ENCODE measurements at places on chromosomes 2 and 18. TPM values are rescaled to one million over a fixed set of nuclear protein-coding genes. Genes with fewer than 3 reads are reported as not detected.

DNA sequence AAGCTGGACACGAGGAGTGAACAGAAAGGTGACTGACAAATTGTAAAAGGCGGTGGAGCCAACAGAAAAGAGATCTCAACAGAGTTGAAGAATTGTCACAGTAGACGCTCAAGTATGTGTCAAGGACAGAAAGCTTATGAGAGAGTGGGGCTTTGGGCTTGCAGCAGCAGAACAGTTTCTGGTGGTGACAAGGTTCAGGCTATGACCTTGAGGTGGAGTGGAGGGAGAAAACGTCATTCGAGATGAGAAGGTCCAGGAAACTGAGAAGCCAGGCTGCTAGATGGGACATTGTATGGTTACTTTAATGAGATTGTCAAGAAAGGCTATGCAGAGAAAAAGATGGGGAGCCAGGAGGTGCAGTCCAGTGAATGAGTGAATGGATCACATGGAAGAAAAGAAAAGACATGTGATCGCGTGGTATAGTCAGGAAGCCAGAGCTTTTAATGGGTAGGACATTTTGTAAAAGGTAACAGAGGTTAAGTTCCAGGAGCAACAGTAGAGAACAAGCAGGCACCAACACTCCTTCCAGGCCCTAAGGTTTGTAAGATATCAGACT, 91.1 kb upstream of the EPC2 start:
- H3K36me3 ChIP-seq, result no peaks in the 10 kb centered on the region
- no peak for DNase-seq
- H3K4me1 ChIP-seq, result no peaks in the 10 kb centered on the region
- no peak overlapping the region for H3K27ac ChIP-seq
- H3K27me3 ChIP-seq, result no peaks in the 10 kb centered on the region

DNA sequence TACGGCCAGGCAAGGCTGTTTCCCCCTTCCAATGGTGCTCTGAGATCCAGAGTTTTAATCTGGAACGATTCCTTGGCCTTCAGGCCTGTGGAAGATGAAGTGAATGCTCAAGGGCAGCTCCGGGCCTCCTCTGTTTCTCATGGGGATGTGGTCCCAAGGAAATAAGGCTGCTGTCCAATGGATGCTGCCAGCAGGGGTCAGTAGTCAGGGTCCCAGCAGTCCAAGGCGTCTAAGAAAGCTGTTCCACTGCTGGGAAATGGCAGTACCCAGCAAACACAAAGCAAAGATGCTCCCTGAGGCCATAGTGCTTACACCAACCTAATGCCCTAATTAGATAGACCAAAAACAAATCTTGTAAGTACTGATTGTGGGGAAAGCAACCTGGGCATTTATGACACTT, 12.5 kb downstream of the NMS start:
- no peaks in the 10 kb centered on the region for H3K4me1 ChIP-seq
- H3K36me3 ChIP-seq, result no peaks in the 10 kb centered on the region
- no peak for DNase-seq
- no peak overlapping the region for H3K4me3 ChIP-seq
- H3K27ac ChIP-seq, result no peak overlapping the region

LTBP1 gene
- 39.8 TPM for total RNA-seq

CAPN13 gene
- total RNA-seq, result 9.2 TPM

- DNase-seq, result no peak
- no peaks in the 10 kb centered on the region for H3K4me1 ChIP-seq
- H3K27me3 ChIP-seq, result no peaks in the 10 kb centered on the region
- H3K36me3 ChIP-seq, result no peaks in the 10 kb centered on the region
- H3K27ac ChIP-seq, result no peak overlapping the region
Observed at GRCh38 chr2:171347591-171348032, 86.2 kb downstream of the METTL8 start.

GRCh38 chr2:61993422-61994024, 88.0 kb downstream of the COMMD1 start:
- no peak overlapping the region for H3K4me3 ChIP-seq
- no peaks in the 10 kb centered on the region for H3K4me1 ChIP-seq
- no peaks in the 10 kb centered on the region for H3K36me3 ChIP-seq

DNA sequence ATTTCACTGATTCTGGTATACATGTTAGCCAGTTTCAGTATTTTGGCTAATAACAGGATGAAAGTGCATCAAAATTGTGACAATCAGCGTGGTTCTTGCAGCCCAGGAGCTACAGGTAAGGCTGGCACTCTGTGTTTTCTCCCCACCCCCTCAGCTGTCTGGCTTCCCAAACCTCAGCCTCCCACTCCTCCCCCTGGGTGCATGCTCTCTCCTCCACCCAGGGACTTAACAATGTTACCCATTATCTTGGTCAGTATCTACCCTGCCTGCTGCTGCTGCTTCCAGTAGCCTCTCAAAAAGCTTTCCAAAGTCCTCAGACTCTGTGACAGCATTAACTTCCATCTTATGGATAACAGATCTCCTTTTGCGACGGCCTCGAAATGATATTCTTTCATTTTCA, 41.0 kb downstream of the TRABD2A start:
- H3K27me3 ChIP-seq, result no peaks in the 10 kb centered on the region
- H3K4me1 ChIP-seq, result no peaks in the 10 kb centered on the region
- H3K4me3 ChIP-seq, result no peak overlapping the region
- H3K27ac ChIP-seq, result no peak overlapping the region
- no peak for DNase-seq

DNA sequence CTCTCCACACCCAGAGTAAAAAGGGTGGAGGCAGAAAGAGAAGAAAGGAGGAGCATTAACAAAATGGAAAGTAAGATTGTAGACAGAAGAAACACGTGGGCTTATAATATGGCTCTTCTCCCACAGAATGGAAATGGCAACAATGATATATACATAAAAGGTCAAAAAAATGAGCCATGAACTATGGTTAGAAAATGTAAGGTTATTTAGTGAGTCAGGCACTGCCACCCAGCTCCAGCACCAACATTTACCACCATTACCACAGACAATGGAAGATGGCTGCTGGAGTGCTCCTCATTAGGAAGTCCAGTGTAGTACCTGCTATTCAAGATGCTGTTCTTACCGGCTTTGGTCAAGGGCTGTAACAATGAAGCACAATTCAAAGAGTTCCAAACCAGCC, 258.0 kb downstream of the ZEB2 start:
- no peaks in the 10 kb centered on the region for H3K36me3 ChIP-seq
- no peak overlapping the region for H3K27ac ChIP-seq
- no peaks in the 10 kb centered on the region for H3K4me1 ChIP-seq

TPO gene
- total RNA-seq, result not detected

- DNase-seq, result no peak
- peaks cover 35% of the 10 kb centered on the region for H3K4me1 ChIP-seq
- no peaks in the 10 kb centered on the region for H3K27me3 ChIP-seq
Observed at GRCh38 chr2:198096965-198097364, 292.6 kb downstream of the PLCL1 start.

DNA sequence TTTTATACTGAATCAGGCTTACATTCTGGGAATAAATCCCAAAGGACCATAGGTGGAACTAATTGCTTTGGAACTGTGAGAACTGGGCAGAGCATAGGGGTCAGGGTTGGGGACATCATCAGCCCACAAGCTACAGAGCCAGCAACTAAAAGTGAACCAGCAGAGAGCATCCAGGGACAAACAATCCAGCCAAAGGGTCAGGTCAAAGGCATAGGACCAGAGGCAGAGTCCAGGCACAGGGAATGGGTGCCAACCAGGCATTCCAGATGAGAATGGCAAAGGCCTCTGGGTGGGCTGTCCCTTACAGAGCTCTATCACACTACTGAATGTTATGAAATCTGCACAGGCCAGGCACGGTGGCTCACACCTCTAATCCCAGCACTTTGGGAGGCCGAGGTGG, 12.3 kb upstream of the DNER start:
- H3K4me3 ChIP-seq, result no peak overlapping the region
- H3K27me3 ChIP-seq, result no peaks in the 10 kb centered on the region
- no peak for DNase-seq
- no peaks in the 10 kb centered on the region for H3K4me1 ChIP-seq

GRCh38 chr2:121670181-121670580, 20.9 kb upstream of the CLASP1 start:
- H3K4me3 ChIP-seq, result no peak overlapping the region
- no peak for DNase-seq
- no peak overlapping the region for H3K27ac ChIP-seq
- no peaks in the 10 kb centered on the region for H3K36me3 ChIP-seq
- H3K27me3 ChIP-seq, result no peaks in the 10 kb centered on the region

GRCh38 chr2:224357098-224357901, 44.6 kb downstream of the FAM124B start:
- H3K27me3 ChIP-seq, result no peaks in the 10 kb centered on the region
- H3K4me3 ChIP-seq, result no peak overlapping the region
- H3K4me1 ChIP-seq, result no peaks in the 10 kb centered on the region
- H3K27ac ChIP-seq, result no peak overlapping the region

- H3K36me3 ChIP-seq, result no peaks in the 10 kb centered on the region
- no peaks in the 10 kb centered on the region for H3K4me1 ChIP-seq
- no peak for DNase-seq
- no peak overlapping the region for H3K27ac ChIP-seq
- no peaks in the 10 kb centered on the region for H3K27me3 ChIP-seq
Observed at GRCh38 chr2:18475884-18476283, 84.6 kb downstream of the RDH14 start.

GRCh38 chr18:910247-910646, 5.6 kb downstream of the ADCYAP1 start:
- peaks cover 50% of the 10 kb centered on the region for H3K27me3 ChIP-seq
- no peak overlapping the region for H3K4me3 ChIP-seq
- no peak for DNase-seq
- no peak overlapping the region for H3K27ac ChIP-seq
- peaks cover 12% of the 10 kb centered on the region for H3K4me1 ChIP-seq

TUBA4B gene
- 0.98 TPM for total RNA-seq

RAD51AP2 gene
- total RNA-seq, result not detected

DNA sequence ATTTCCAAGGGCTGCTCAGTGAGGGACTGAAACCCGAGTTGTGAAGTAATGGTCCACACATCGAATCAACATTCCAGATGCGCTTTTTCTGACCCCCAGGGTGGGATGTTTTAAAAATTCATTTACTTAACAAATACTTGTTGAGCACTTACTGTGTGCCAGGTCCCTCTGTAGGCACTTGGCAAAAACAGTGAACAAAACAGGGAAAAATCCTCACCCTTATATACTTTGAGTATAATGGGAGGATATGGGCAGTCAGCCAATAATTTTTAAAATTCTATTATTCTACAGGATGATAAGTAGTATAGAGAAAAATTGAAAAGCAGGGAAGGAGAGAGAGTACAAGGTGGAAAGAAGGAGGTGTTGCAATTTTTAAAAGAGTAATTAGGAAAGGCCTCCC, 31.3 kb upstream of the AFTPH start:
- no peaks in the 10 kb centered on the region for H3K4me1 ChIP-seq
- no peak overlapping the region for H3K27ac ChIP-seq
- H3K27me3 ChIP-seq, result no peaks in the 10 kb centered on the region
- no peak overlapping the region for H3K4me3 ChIP-seq
- H3K36me3 ChIP-seq, result no peaks in the 10 kb centered on the region

GRCh38 chr2:152399003-152399402, 64.0 kb downstream of the FMNL2 start:
- no peak overlapping the region for H3K27ac ChIP-seq
- no peaks in the 10 kb centered on the region for H3K36me3 ChIP-seq
- DNase-seq, result no peak
- H3K4me1 ChIP-seq, result no peaks in the 10 kb centered on the region
- no peaks in the 10 kb centered on the region for H3K27me3 ChIP-seq
- no peak overlapping the region for H3K4me3 ChIP-seq

GRCh38 chr2:139031722-139032121, 251.5 kb upstream of the NXPH2 start:
- DNase-seq, result no peak
- H3K27me3 ChIP-seq, result no peaks in the 10 kb centered on the region
- H3K36me3 ChIP-seq, result no peaks in the 10 kb centered on the region

TYMS gene
- total RNA-seq, result 6.0 TPM

GRCh38 chr2:110993557-110994231, 127.0 kb upstream of the BCL2L11 start:
- no peak overlapping the region for H3K27ac ChIP-seq
- H3K36me3 ChIP-seq, result no peaks in the 10 kb centered on the region
- no peaks in the 10 kb centered on the region for H3K27me3 ChIP-seq

- H3K27ac ChIP-seq, result no peak overlapping the region
- no peak overlapping the region for H3K4me3 ChIP-seq
- H3K36me3 ChIP-seq, result no peaks in the 10 kb centered on the region
- H3K4me1 ChIP-seq, result no peaks in the 10 kb centered on the region
- H3K27me3 ChIP-seq, result no peaks in the 10 kb centered on the region
- DNase-seq, result no peak
Observed at GRCh38 chr2:126891681-126892500, 6.8 kb upstream of the TEX51 start.

DLGAP1 gene
- total RNA-seq, result 32.8 TPM

All from kidney (tissue), 22 donors.